Muscle of leg (tissue), 16 donors: ENCODE measurements at places on chromosomes 2 and 18. TPM values are rescaled to one million over a fixed set of nuclear protein-coding genes. Genes with fewer than 3 reads are reported as not detected.

EFEMP1 gene
- total RNA-seq: 19.7 TPM

FAM110C gene
- 0.71 TPM for total RNA-seq

FN1 gene
- 455 TPM for total RNA-seq

- no peaks in the 10 kb centered on the region for H3K36me3 ChIP-seq
- no peak overlapping the region for H3K27ac ChIP-seq
- no peak for DNase-seq
Measured at GRCh38 chr2:23220513-23221094, 164.4 kb upstream of the KLHL29 start.

DNA sequence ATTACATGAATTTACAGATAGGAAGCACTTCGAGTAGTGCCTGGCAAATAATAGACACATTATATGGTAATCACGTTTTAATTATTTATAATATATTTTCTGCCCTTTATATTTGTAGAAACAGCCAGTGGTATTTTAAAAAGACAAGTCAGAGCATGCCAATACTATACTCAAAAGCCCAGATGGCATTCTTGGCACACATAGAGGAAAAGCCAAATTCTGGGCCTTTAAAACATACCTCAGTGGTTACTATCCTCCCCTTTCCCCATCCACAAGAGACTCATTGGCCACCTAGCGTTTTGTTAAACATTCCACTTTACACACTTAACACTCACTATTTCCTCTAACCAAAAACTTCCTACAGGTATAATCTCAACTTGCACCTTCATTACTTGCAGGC lies 63.3 kb upstream of the ZNF804A start:
- no peak overlapping the region for H3K4me3 ChIP-seq
- H3K27me3 ChIP-seq: no peaks in the 10 kb centered on the region
- H3K4me1 ChIP-seq: no peaks in the 10 kb centered on the region
- DNase-seq: no peak
- no peaks in the 10 kb centered on the region for H3K36me3 ChIP-seq

MAT2A gene
- 71.5 TPM for total RNA-seq

PCARE gene
- 0.09 TPM for total RNA-seq

TRIM54 gene
- 56.0 TPM for total RNA-seq

AKAIN1 gene
- 0.18 TPM for total RNA-seq

IL1F10 gene
- total RNA-seq: not detected

FKBP7 gene
- 69.3 TPM for total RNA-seq

DNA sequence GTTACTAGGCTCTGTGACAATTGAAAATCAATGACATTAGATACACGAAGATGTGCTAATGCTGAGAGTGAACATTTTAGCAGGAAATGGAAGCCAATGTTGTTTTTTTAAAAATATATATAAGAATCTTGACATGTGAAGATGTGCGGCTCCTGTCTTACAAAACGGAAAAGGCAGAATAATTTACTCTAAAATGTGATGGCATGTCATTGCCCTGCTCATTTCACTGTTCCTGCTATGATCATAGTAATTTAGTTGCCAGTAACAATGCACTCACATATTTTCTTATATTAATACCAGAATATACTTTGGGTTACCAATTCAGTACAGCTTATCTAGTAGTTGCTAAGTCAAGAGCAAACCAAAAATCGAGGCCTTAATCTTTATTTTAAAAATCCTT lies 10.3 kb downstream of the EPHA4 start:
- no peaks in the 10 kb centered on the region for H3K27me3 ChIP-seq
- no peaks in the 10 kb centered on the region for H3K4me1 ChIP-seq
- H3K27ac ChIP-seq: no peak overlapping the region
- peaks cover 5% of the 10 kb centered on the region for H3K36me3 ChIP-seq
- no peak overlapping the region for H3K4me3 ChIP-seq

FZD7 gene
- total RNA-seq: 22.4 TPM

C2orf92 gene
- total RNA-seq: 9.1 TPM

DNA sequence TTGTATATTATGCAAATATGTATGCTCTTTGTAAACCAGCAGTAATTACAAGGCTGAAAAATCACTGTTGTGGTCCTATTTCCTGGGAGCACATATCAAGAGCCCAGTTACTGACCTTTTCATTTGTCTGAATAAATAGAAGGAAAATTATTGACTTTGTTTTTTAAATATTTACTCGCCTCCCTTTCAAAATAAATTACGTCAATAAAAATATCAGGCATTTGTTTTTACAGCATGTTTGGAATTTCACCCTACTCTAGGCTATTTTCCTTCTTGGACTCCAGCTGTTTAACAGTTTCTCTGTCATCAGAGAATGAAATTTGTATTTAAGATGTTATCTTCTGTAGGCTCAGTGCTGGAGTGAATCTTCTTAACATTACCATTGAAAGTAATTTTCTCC lies 59.9 kb upstream of the LRATD1 start:
- no peaks in the 10 kb centered on the region for H3K27me3 ChIP-seq
- no peak for DNase-seq
- no peaks in the 10 kb centered on the region for H3K4me1 ChIP-seq
- H3K27ac ChIP-seq: no peak overlapping the region
- H3K4me3 ChIP-seq: no peak overlapping the region
- H3K36me3 ChIP-seq: no peaks in the 10 kb centered on the region

- no peaks in the 10 kb centered on the region for H3K27me3 ChIP-seq
- H3K27ac ChIP-seq: no peak overlapping the region
- peaks cover 4% of the 10 kb centered on the region for H3K4me1 ChIP-seq
- DNase-seq: no peak
- H3K36me3 ChIP-seq: no peaks in the 10 kb centered on the region
Measured at GRCh38 chr2:76668279-76668678, 853.9 kb downstream of the LRRTM4 start.

SLC9A2 gene
- total RNA-seq: 2.7 TPM

DNA sequence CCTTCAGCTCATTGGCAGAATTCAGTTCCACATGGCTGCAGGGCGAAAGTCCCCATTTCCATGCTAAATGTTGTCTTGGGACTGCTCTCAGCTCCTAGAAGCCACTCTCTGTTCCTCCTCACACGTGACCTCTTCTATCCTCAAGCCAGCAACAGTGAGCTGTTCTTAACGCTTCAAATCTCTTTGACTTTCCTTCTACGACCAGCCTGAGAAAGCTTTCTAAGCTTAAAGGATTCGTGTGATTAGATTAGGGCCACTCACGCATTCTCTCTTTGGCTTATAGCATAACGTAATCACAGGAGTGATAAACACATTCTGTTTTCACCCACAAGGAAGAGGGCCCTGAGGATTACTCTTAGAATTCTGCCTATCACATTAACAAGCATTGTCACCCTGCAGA lies 29.8 kb upstream of the LAMA1 start:
- H3K4me1 ChIP-seq: no peaks in the 10 kb centered on the region
- H3K4me3 ChIP-seq: no peak overlapping the region
- H3K27ac ChIP-seq: no peak overlapping the region
- no peak for DNase-seq
- no peaks in the 10 kb centered on the region for H3K36me3 ChIP-seq

DNA sequence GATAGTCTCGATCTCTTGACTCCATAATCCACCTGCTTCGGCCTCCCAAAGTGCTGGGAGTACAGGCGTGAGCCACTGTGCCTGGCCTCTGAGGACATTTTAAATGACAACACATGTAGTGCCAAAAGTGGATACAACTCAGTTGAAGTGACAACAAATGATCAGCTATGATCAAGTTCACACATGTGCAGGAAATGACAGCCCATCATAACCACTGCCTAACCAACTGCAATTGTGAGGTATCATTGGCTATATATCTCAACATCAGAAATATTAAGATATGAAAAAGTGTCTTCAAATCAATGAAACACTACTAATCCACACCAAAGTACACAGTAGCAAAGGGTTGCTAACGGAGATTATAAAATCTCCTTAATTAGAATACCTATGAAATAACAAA lies 84.8 kb downstream of the DTNB start:
- H3K27ac ChIP-seq: no peak overlapping the region
- H3K4me3 ChIP-seq: no peak overlapping the region
- no peaks in the 10 kb centered on the region for H3K36me3 ChIP-seq
- DNase-seq: no peak

DNA sequence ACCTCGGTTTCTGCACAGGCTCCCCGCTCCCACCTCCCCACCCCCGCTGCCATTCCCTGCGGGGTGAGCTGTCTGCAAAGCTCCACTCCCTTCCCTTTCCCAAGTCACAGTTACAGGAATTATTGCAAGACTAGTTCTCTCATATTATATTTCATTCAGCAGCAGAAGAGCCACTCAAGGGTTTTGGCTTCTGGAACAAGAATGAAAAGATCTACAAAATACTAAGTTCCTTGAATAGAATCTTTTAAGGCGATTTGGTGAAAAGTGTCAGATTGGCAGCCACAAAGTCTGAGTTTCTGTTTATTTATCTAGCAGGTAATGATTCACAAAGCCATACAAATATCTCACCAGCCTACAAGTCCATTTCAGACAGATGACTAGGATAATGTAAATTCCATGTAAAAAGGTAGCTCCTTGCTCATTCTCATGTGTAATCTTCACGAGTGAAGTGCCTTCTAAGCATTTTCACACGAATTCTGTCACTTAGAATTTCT lies 221.9 kb upstream of the RBBP8 start:
- H3K27me3 ChIP-seq: no peaks in the 10 kb centered on the region
- H3K4me1 ChIP-seq: peaks cover 3% of the 10 kb centered on the region
- peak overlapping the region; percentile 62 for H3K27ac ChIP-seq
- peak; percentile 57 for DNase-seq
- H3K36me3 ChIP-seq: no peaks in the 10 kb centered on the region

CRYGD gene
- total RNA-seq: not detected

GRCh38 chr2:8607606-8608005 lies 74.2 kb upstream of the ID2 start:
- H3K4me1 ChIP-seq: no peaks in the 10 kb centered on the region
- no peaks in the 10 kb centered on the region for H3K36me3 ChIP-seq
- no peak overlapping the region for H3K27ac ChIP-seq
- no peak overlapping the region for H3K4me3 ChIP-seq
- H3K27me3 ChIP-seq: no peaks in the 10 kb centered on the region
- DNase-seq: no peak

MDH1B gene
- 0.40 TPM for total RNA-seq

HNRNPLL gene
- total RNA-seq: 38.4 TPM

GRCh38 chr18:45519411-45520280 lies 95.6 kb upstream of the SLC14A2 start:
- no peak overlapping the region for H3K27ac ChIP-seq
- peaks cover 29% of the 10 kb centered on the region for H3K4me1 ChIP-seq
- H3K36me3 ChIP-seq: no peaks in the 10 kb centered on the region
- H3K27me3 ChIP-seq: no peaks in the 10 kb centered on the region
- DNase-seq: no peak
- no peak overlapping the region for H3K4me3 ChIP-seq

- H3K4me3 ChIP-seq: no peak overlapping the region
- H3K4me1 ChIP-seq: peaks cover 3% of the 10 kb centered on the region
- peaks cover 42% of the 10 kb centered on the region for H3K27me3 ChIP-seq
Measured at GRCh38 chr2:73268830-73269685, 15.2 kb downstream of the FBXO41 start.

- no peaks in the 10 kb centered on the region for H3K4me1 ChIP-seq
- H3K4me3 ChIP-seq: no peak overlapping the region
- DNase-seq: no peak
Measured at GRCh38 chr2:133975676-133976428, 278.0 kb upstream of the MGAT5 start.

EEF1B2 gene
- 980 TPM for total RNA-seq

CXCR1 gene
- not detected for total RNA-seq

LRPPRC gene
- 53.9 TPM for total RNA-seq

DNA sequence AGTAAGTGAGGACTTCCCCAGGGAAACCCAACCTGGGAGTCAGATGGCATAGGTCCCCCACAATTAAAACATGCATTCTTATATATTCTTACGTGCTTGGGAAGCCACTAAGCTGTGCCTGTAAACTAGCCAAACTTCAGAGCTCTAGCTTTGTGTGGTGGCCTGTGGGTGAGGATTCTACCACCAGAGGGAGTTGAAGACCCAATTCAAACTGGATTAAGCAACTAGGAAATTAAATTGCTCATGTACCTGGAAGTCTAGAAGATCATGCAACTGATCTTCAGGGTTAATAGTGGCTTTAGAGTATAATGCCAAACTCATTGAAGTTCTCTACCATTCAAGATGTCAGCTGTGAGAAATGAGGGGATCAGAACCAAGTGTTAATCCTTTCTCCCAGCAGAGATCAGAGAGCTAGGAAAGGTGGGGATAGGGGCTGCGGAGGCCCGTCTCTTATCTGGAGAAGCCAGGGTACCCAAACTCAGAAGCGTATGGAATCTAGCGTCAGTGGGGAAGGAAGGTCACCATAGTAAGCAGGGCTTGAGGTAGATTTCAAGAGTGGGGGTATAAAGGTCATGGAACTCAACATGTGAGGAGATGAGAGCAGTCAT lies 53.2 kb upstream of the CCDC85A start:
- no peaks in the 10 kb centered on the region for H3K36me3 ChIP-seq
- peak; percentile 35 for DNase-seq
- H3K4me1 ChIP-seq: no peaks in the 10 kb centered on the region
- H3K27ac ChIP-seq: no peak overlapping the region
- no peak overlapping the region for H3K4me3 ChIP-seq
- no peaks in the 10 kb centered on the region for H3K27me3 ChIP-seq

DNA sequence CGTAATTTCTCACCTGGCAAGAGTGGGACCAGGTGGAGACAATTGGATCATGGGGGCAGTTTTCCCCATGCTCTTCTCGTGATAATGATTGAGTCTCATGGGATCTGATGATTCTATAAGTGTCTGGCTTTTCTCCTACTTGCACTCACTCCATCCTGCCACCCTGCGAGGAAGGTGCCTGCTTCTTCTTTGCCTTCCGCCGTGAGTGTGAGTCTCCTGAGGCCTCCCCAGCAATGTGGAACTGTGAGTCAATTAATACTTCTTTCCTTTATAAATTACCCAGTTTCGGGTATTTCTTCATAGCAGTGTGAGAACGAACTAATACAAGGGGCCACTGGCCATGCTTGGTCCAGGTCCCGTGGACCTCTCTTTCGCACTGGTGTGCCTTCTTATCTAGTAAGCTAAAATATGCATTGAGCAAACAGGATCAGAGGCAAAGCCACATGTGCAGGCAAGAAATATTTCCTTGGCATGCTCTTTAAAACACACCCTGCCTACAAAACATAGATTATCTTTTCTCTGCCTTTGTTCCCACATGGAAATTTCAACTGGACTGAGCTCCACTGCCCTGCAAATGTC lies 821.1 kb downstream of the TRIB2 start:
- H3K4me1 ChIP-seq: no peaks in the 10 kb centered on the region
- no peaks in the 10 kb centered on the region for H3K27me3 ChIP-seq
- no peak overlapping the region for H3K27ac ChIP-seq
- DNase-seq: no peak
- no peak overlapping the region for H3K4me3 ChIP-seq

DNA sequence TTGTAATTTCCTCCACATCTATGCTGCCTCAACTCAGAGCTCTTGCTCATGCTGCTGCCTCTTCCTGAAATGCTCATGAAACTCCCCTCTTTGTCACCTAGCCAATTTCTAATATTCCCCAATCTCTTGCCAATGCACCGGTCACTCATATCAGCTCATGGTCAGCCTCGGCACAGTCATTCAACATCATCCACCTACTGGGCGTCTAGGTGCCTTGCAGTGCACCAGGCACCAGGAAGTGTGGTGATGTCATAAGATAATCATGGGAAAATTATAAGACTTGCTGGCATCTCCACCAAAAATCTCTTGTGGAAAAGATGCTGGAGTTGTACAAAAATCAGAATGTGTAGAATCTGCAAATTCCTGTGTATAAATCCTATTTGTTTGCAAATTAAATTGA lies 52.6 kb upstream of the RAB27B start:
- H3K36me3 ChIP-seq: no peaks in the 10 kb centered on the region
- DNase-seq: no peak
- H3K27me3 ChIP-seq: no peaks in the 10 kb centered on the region
- H3K27ac ChIP-seq: no peak overlapping the region
- H3K4me1 ChIP-seq: peaks cover 10% of the 10 kb centered on the region
- no peak overlapping the region for H3K4me3 ChIP-seq
